ENCODE measurements at places on chromosomes 3 and 15. TPM values are rescaled to one million over a fixed set of nuclear protein-coding genes. Genes with fewer than 3 reads are reported as not detected.
A peak's percentile ranks its signal among the peaks of the same experiment; 100 is the strongest.

GRCh38 chr15:87707566-87708130 is 548.9 kb downstream of the NTRK3 start:
- H3K27ac ChIP-seq: no peak overlapping the region
- peaks cover 18% of the 10 kb centered on the region for H3K4me1 ChIP-seq

DNA sequence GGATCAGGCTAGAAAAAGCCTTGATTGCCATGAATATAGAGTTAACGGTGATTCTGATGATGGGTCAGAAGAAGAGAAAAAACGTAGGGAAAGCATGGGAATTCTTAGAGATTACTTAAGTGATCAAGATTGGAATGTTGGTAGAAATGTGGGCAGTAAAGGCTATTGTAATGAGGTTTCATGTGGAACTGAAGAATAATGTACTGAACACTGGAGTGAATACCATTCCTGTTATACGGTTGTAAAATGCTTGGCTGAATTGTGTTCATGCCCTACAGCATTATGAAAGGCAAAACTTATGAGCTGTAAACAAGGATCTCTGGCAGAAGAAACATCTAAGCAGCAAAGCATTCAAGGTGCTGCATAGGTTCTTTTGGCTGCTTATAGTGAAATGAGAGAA is 414.1 kb upstream of the CBLB start:
- H3K27me3 ChIP-seq: no peaks in the 10 kb centered on the region
- peak overlapping the region; percentile 80 for H3K27ac ChIP-seq
- H3K36me3 ChIP-seq: peaks cover 37% of the 10 kb centered on the region
- no peak overlapping the region for H3K4me3 ChIP-seq

- H3K27me3 ChIP-seq: peaks cover 9% of the 10 kb centered on the region
- H3K4me1 ChIP-seq: peaks cover 3% of the 10 kb centered on the region
- DNase-seq: no peak
- H3K4me3 ChIP-seq: no peak overlapping the region
- H3K36me3 ChIP-seq: no peaks in the 10 kb centered on the region
These were observed 76.2 kb downstream of the CORO2B start for GRCh38 chr15:68654786-68655560.

DNA sequence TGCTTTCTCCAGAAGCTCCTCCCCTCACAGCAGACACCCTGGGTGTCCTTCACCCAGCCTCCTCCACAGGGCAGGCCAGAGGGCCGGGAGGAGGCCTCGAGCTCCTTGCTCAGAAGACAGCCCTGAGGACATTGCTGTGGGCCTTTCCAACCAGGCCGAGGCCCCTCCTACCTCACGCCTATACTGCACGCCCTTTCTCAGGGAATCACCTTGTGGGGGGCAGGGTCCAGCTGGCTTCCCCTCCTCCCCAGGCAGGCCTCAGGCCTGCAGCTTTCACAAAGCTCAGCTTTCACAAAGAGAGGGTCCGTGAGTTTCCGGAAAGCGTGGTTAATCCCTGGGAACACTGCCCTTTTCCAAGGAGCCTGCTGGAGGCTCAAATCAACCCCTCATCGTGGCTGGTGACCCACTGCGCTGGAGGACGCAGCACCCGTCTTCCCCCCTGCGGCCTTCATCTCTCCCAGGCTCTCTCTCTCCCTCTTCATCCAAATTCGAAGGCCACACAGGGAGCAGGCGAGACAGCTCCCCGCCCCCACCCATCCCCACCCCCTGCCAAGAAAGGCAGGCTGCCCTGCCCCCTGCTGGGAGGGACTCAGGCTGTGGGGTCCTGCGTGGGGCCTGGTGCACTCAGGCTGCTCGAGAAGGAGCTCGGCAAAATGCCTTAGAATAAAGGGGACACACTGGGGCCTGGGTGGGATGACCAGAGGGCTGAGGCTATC is 79.4 kb downstream of the OCA2 start:
- H3K27ac ChIP-seq: no peak overlapping the region
- DNase-seq: no peak
- peaks cover 5% of the 10 kb centered on the region for H3K4me1 ChIP-seq
- H3K36me3 ChIP-seq: no peaks in the 10 kb centered on the region
- no peak overlapping the region for H3K4me3 ChIP-seq

- H3K36me3 ChIP-seq: no peaks in the 10 kb centered on the region
- no peak overlapping the region for H3K27ac ChIP-seq
- peak; percentile 66 for DNase-seq
- no peak overlapping the region for H3K4me3 ChIP-seq
- peaks cover 4% of the 10 kb centered on the region for H3K27me3 ChIP-seq
These were observed 78.0 kb upstream of the SLC25A36 start for GRCh38 chr3:140863580-140864009.

DNA sequence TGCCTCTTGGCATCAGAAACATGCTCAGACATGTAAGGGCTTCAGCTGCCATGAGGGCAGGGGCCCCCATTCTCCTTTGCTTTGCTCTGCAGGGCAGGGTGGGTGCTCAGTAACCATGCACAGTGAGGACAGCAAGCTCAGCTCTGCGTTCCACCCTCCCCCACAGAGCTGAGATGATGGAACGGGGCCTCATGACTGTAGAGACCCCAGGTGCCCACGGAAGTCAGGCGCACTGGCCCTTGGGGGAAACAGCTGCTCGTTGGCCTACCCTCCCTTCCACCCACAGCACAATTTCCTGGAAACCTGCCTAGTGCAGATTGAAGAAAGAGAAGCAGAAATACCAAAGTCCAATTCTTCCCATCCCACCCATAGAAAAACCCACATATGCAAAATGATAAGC is 10.5 kb downstream of the CTXND1 start:
- H3K4me3 ChIP-seq: no peak overlapping the region
- DNase-seq: no peak
- H3K27me3 ChIP-seq: peaks cover 43% of the 10 kb centered on the region
- H3K27ac ChIP-seq: no peak overlapping the region

DNA sequence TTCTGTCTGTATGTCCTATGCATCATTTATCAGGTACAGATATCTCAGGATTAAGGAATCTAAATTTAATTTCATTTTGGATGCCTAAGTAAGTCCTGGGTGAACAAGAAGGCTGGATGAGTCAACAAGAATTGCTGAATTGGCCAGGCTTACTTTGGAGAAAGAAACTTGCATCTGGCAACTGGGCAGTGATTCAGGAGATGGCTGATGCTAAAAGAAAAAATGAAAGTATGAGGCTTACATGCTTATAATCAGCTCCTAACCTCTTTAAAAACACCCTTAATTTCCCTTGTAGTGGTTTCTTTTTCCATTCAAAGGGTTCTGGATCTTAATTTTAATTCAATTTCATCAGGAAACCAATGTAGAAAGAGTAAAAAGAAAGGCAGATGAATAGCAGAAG is 228.8 kb upstream of the PEX5L start:
- DNase-seq: no peak
- H3K4me3 ChIP-seq: no peak overlapping the region
- H3K4me1 ChIP-seq: no peaks in the 10 kb centered on the region
- no peak overlapping the region for H3K27ac ChIP-seq
- no peaks in the 10 kb centered on the region for H3K36me3 ChIP-seq

- H3K27me3 ChIP-seq: no peaks in the 10 kb centered on the region
- no peak overlapping the region for H3K27ac ChIP-seq
- DNase-seq: no peak
- H3K4me3 ChIP-seq: no peak overlapping the region
- no peaks in the 10 kb centered on the region for H3K4me1 ChIP-seq
These were observed 580.0 kb downstream of the ZNF385D start for GRCh38 chr3:21170964-21171363.

DNA sequence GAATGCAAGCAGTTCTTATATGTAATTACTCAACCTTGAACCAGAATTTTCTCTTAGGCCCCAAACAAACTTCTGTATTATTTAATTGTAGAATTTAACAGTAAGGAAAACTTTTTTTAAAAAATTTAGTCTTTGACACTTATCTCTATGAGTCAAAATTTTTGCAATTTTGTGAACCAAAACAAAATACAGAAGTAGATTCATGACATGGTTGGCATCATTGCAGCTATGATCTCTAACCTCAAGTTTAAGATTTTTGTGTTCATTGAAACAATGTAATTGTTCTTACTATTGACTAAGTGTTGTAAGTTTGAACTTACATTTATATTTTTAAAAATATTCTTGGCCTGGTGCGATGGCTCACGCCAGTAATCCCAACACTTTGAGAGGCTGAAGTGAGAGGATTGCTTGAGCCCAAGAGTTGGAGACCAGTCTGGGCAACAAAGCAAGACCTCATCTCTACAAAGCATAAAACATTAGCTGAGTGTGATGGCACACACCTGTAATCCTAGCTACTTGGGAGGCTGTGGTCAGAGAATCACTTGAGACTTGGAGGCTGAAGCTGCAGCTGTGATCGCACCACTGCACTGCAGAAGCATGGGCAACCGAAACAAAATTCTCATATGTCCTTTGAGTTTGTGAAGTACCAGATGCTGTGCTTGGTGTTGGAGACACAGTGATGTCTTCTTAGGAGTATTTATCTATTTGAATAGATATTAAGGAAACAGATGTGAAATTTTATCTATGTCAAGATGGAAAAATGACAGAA is 39.7 kb downstream of the STT3B start:
- no peak overlapping the region for H3K27ac ChIP-seq
- no peak overlapping the region for H3K4me3 ChIP-seq
- no peaks in the 10 kb centered on the region for H3K36me3 ChIP-seq

DNA sequence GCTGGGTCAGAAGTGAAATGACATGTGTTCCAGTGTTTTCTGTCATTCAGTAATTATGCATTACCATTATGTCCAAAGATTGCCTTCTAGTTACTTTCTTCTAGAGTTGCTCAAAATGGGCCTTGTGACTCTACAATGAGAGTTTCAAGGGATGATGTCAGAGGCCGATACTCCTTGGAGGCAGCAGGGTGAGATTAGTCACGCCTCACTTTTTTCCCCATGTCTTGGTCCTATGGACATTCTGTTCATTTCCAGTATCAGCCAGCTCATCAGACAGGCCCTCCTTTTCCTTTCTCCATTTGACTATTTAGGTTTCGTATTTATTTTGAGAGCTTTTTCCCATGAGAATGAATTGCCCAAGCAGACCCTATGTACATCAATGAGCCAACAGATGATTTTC is 17.5 kb downstream of the VGLL3 start:
- no peak overlapping the region for H3K4me3 ChIP-seq
- H3K36me3 ChIP-seq: peaks cover 9% of the 10 kb centered on the region
- DNase-seq: no peak
- H3K27ac ChIP-seq: no peak overlapping the region
- peaks cover 4% of the 10 kb centered on the region for H3K4me1 ChIP-seq
- H3K27me3 ChIP-seq: no peaks in the 10 kb centered on the region

DNA sequence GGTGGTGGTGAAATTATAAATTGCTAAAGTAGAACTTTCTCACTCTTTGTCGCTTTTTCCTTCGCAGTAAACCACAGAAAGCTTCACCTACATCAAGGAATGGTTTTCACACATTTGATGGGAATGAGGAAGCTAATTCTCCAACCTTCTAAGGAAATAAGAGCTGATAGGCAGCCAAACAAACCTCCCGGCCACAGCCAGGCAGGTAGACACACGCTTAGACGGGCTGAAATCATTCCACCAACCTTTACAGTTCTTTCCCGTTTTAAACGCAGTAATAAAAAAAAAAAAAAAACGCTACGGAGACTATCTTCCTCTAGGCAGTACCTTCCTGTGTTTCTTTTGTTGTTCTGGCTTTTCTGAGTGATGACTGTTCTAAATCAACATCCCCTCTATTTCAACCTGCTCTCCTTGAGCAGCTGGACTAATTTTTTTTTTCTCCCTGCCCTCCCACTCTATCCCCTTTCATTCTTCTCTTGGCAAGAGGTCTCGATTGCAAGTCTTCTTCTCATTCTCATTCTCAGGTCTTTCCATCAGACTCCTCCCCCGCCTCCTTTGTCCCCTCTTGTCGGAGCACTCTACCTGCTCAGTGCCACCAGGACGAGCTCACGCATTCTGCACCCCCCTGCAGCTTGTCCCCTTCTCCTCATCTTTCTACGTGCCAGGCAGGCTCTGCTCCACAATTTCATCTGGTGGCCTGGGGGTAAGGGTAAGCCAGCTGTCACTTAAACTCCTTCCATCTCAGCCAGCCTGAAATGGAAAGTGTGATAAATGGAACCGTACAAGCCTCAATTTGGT is 391.1 kb upstream of the MDFIC2 start:
- no peak overlapping the region for H3K4me3 ChIP-seq
- no peak for DNase-seq
- H3K27ac ChIP-seq: no peak overlapping the region
- peaks cover 6% of the 10 kb centered on the region for H3K4me1 ChIP-seq

DNA sequence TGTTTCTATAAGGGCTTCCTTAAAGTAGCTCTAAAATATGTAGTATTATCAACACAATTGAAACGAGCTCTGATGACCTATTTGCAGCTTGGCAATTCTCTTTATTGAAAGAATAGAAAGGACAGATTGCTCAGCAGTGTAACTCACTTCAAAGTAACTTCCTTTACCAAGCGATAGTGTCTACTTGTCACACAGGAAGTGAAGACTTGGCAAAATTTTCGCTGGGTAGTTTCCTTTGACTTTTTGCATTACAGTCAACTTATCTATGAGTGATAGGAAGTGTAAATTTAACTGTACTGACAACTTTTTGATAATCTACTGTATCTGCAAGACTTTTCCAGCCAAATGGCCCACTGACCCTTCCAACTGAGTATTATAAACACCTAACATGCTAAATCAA is 22.8 kb downstream of the SLC9A9 start:
- DNase-seq: no peak
- no peak overlapping the region for H3K4me3 ChIP-seq
- no peaks in the 10 kb centered on the region for H3K27me3 ChIP-seq
- no peaks in the 10 kb centered on the region for H3K36me3 ChIP-seq

- H3K36me3 ChIP-seq: peaks cover 5% of the 10 kb centered on the region
- DNase-seq: no peak
- H3K27me3 ChIP-seq: no peaks in the 10 kb centered on the region
- H3K4me1 ChIP-seq: no peaks in the 10 kb centered on the region
- no peak overlapping the region for H3K27ac ChIP-seq
These were observed 13.9 kb upstream of the GRM2 start for GRCh38 chr3:51692980-51693395.

DNA sequence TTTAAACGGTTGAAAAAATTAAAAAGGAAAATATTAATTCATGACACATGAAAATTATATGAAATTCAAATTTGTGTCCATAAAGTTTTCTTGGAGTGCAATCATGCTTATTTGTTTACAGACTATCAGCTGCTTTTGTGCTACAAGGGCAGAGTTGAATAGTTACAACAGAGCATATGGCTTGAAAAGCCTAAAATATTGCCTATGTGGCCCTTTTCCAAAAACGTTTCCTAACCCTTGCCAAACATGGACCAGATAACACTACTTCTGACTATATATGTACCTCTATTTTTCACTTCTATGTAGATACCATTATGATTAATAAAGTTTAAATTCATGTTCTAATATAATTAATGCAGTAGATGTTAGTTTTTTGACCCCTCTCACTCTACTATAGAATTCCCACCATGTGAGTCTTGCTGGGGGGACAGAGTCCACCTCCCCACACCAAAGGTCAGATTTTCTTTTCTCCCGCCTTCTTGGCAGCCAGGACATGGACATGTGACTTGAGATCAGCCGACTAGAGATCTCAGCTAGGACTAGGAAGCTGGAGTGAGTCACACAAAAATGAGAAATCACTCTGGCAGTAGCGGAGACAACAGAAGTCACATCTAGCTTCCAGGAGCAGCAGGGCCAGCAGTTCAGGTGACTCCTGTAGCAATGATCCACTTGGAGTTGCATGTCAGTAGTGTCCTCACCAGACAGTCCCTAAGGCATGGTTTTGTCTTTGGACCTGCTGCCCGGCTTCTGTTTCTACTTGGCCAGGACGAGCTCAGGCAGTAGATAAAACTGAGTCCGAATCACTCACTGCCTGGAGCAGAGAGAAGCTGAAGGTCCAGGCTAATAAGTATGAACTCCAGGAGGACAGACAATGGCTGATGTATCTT is 22.4 kb downstream of the CIAO2A start:
- no peaks in the 10 kb centered on the region for H3K4me1 ChIP-seq
- H3K36me3 ChIP-seq: peaks cover 24% of the 10 kb centered on the region
- no peak for DNase-seq
- H3K27me3 ChIP-seq: peaks cover 4% of the 10 kb centered on the region

The IP6K2 gene
- 212 TPM for total RNA-seq

The NOX5 gene
- total RNA-seq: 0.07 TPM

The CCR8 gene
- not detected for total RNA-seq

The EPHA6 gene
- total RNA-seq: 39.5 TPM

The FBXO45 gene
- 9.4 TPM for total RNA-seq

The ACAD11 gene
- 21.8 TPM for total RNA-seq
